ENCODE measurements at places on chromosomes 7 and 10.

GRCh38 chr7:99392046-99392445, 16.4 kb downstream of the PDAP1 start:
- DNase-seq, result no peak

DNA sequence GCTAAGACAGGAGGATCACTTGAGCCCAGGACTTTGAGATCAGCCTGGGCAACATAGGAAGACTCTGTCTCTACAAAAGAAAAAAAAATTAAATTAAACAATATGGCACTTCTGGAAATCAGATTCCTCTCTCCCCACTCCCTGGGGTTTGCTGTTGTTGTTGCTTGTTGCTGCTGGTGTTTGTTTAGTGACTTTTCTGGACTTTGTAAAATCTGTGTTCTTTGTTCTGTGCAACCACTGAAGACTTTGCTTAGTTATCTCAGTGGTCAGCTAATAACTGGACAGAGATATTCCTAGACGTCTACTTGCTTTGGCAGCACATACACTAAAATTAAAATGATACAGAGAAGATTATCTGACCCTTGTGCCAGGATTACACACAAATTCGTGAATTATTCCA, 10.3 kb upstream of the WIPI2 start:
- DNase-seq, result no peak

DNA sequence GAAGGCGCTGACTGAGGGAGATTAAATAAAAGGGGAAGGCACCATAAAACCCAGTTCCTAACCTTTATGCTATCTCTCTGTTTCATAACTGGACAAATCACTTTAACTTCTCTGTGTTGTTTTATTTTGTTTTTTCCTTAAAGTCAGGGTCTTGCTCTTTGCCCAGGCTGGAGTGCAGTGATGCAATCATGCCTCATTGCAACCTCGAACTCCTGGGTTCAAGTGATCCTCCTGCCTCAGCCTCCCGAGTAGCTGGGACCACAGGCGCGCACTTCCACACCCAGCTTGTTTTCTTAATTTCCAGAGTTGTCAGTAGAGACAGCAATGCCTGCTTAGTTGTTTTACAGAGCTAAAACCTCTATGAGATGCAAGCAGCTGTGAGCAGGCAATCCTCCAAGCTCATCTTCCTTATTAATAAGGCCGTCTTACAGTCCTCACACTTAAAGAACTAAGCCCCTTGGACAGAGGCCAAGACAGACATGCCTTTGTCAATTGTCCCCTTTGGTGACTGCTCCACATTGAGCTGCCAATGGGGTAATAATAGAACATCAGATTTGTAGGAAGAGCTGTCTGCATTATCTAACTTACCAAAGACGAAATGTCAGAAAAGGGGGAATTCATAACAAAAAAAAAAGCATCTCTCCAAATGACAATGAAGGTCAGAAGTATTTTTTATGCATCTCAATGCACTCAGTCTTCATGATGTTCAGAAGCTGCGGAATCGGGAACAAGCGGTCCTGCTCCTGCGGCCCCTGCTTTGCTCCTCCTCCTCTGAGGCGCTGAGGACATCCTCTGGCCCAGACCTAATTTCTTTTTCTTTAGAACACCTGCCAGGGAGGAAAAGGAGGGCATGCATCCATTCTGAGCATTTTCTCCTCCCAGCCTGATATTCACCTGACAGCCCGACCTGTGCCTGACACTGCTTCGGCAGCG, 62.7 kb upstream of the RNF32 start:
- no peak for DNase-seq

DNA sequence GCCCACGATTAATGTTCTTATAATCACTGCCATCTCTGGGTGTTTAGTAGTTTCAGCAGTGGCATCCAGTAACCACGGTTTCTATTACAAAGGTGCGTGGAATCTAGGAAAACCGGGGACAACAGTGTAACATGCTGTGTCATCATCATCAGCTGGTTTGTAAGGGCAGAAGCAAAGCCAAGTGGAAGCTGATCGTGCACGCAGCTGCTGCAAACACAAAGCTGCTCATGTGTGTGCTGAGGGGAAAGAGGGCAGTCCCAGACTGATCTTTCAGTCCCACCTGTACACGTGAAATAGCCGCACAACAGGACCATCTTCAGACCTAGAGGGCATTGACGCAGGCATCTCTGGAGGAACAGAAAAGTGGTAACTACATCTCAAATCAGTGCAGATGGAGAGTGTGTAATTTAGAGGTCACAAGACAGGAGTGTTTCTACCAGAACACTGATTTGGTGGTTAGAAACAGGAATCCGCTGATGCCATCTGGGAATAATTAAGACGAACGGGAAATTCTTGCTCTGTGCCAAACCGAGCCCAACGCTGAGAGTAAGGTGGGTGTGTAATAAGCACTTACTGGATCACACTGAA, 13.4 kb downstream of the ANKRD16 start:
- DNase-seq, result no peak

DNA sequence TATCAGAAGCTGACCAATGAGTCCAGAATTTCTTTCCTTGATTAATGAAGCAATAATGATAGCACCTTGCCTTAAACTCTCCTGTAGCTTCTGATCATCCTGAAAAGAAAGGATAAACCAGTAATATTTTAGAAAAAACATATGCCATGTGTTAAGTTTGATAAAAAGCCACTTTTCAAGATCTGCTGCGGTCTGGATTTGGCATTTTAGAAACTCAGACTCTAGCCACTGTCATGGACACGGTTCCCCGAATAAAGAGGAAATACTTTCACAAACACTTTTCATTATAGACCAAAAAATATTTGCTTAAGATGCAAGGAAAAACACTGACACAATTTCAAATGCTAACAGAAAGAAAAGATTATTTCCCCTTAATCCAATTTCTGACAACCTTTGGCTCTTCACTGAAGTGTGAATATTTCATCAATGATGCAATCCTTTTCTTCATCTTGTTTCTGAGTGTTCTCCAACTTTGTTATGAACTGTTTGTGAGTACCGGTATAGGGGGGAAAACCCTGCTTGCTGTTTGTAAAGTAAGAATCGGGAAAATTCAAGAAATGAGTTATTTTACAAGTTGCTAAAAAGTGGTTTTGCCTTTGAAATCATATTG, 329.5 kb downstream of the CRPPA start:
- DNase-seq, result no peak

DNA sequence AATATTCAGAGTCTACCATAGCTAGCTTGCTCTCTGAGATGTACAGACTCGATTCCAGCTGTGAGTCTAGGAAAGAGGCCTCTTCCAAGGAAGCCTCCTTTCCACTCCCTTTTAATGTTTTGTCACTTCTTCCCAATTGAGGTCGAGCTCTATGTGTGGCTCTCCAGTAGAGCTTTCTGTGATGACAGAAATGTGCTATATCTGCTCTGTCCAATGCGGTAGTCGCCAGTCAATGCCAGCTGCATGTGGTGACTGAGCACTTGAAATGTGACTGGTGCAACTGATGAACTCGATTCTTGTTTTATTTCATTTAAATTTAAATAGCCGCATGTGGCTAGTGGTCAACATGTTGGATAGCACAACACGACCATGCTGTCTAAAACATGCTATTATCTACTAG, 387.0 kb upstream of the NRP1 start:
- no peak for DNase-seq

DNA sequence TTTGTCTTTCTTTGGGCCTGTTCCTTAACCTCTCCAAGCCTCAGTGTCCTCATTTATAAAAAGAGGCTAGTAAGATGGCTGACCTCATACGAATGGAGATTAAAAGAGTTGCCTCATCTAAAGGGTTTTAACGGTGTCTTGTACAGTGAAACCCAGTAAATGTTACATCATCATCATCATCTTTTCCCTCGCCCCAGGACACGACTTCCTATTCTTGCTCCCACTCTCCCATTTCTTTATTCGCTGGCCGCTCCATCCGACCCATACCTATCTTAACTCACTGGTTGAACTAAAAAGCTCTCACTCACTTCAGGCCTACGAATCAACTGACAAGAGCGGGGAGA, 554 bp downstream of the FRA10AC1 start:
- peak; percentile 19 for DNase-seq

DNA sequence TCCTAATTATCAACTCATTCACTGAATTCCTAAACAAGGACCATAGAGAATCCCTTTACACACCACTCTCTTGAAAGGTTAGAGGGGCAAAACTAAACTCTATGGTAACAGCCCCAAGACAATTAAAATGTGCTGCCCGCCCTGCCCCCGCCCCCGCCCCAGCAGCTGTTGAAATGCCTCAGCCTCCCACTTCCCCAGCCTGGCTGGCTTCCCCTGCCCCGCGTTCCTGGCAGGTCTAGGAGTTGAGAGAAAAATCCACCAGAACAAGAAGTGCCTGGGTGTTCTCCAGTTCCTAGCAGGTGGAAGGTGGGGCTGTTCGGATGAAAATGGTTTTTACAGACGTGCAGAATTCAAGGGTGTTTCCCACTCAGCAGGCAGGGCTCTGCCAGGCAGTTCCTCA, 109.5 kb upstream of the ZEB1 start:
- DNase-seq, result no peak

DNA sequence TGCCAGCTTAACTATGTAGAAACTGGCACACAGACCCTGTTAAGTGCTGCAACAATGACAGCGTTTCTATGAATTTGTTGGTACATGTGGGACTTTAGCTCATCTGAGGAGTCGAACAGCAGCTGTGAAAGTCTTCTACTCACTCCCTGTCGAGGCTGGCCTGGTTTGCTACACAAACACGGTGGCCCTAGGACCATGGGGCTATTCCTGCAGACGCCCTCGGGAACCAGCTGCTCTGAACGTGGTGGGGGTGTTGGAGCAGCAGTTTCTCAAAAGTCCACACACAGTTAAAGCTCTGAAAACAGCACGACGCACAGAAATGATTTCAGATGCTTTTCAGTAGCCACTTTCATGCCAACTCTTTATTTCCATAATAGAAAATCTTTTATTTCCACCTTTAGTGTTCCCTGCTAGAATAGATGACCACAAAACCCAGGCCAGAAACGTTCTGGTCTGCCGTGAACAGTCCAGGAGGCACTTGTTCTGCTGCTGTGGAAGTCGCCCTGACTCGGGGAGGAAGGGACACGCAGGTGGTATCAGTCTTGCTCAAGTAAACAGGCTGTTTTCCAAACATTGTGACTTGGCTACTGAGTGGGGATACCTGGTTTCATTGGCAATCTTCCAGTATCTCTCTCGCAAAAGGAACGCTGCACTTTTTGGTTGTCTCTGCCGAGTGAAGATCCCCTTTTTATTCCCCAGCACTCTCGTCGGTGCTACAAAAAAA, 21.5 kb downstream of the GUSB start:
- DNase-seq, result no peak

DNA sequence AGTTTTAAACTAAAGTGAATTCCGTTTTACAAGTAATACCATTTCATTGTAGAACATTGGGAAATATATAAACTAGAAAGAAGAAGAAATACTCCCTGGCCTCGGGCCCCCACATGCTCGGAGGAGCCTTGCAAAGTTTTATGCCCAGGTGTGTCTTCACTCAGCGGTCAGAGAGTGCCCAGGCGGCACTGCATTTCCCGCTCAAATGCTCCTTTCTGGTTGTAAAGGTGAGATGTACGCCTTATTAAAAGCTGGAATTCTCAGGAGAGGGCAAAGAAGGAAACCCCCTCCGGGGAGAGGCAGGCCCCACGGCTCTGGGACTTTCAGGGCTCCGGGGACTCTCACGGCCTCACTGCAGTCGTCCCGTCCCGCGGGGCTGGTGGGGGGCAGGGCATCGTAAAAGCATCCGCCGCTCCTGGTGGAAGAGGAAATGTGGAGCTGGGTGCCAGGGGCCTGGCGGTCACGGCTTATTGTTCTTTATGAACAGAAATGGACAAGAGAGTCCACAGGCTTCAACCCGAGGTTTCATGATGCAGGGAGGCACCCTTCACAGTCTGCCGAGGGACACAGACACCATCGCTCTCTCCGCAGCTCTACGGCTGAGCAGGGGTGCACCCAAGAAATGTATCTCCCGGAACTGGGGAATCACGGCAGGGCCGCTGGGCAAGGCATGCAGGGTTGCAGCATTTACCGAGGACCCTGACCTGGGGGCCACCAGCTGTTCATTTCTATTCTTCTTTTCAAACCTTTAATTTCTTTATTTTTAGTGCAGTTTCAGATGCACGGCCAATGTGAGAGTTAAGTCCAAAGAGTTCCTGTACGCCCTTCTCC, 47.7 kb upstream of the INPP5A start:
- DNase-seq, result no peak

DNA sequence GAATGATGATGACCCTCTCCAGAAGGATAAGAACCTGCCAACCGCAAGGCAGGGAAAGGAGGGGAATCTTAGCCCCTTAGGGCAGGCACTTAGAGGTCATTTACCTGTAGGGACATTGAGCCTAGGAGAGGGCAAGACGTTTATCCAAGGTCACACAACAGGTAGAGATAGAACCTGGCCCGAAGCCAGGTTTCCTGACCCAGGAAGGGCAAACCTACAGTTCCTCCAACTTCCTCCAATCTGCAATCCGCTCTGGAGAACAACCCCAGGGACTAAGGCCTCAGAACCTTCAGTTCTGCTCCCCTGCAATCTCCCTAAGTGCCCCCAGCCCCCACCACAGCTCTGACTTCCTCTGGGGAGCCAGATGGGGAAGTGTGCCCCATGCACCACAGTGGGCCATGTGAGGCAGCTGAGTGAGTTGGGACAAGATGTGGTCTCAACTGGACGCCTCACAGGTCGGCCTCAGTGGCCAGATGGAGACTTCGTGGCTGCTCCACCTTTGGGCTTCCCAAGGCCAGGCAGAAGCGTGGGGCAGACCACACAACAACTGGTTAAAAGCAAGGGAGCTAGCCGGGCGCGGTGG, 1.4 kb upstream of the PSAP start:
- DNase-seq, result no peak

- DNase-seq, result no peak
Observed at GRCh38 chr7:155861480-155861868, 49.2 kb upstream of the SHH start.
